ENCODE measurements at places on chromosomes 1 and 21.

DNA sequence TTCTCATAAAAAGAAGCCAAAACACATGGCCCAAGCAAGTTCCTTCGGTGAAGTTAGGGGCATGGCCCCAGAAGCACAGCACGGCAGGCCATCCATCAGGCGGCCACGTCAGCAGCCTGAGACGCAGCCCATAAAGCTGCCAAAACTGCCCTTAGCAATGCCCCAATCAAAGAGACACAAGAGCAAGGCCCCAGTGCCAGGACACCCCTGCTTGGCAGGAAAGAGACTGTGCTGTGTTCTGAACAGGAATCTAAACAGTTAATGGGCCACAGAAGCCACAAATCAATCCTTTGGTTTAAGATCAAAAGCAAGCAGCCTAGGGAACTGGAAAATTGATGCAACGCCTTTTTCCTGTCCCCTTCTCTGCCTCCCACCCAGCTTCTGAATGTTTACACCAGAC is 497.0 kb upstream of the USP24 start:
- DNase-seq = no peak

GRCh38 chr1:244460197-244460596 is 876 bp upstream of the CATSPERE start:
- no peak for DNase-seq

DNA sequence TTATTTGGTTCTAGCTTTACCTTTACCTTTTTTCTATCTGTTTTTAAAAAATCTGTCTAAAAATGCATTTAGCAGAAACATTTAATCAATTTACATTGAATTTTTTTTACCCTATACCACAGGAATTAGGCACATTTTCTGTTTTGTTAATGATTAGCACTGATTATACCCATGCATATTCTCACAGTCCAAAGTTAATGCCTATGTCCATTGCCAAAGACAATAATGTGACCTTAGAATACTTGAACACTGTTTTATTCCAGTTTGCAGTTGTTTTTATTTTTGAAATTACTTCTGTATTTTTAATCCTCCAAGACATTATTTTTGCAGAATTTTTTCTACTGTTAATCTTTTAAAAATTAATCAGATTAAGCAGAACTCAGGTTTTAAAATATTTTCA is 11.0 kb upstream of the AMY2B start:
- DNase-seq = no peak

- no peak for DNase-seq
Observed at GRCh38 chr21:16004086-16004485, 274.3 kb downstream of the USP25 start.

DNA sequence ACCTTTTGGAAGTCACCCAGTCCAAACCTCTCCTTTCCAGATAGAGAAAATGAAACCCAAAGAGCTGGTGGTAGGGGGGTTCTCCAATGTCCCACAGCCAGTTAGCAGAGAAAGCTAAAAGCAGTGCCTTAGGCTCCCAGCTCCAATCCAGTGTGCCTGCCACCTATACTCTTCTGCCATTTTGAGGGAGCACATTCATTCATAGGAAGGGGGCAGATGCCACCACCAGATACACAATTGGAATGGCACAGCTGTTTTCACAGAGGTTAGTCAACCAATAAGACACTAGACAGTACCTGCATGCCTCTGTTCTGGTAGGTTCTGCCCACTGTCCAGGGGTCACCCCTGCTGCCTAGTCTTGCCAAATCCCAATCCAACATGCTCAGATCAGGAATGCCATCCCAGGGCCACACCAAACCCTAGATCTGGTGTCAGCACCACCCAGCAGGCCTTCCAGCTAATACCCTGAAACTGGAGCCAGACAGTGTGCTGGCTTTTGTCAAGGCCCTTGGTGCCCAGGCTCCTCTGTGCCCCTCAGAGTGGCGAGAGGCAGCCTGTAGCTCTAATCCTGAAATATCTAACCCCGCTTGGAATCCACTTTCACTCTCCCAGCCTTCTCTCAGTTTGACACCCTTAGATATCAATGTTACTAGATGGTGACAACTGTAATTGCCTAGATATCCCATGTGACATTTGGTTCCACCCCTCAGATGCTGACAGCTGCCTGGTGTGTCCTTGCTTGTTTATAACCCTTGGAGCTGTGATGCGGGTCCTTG is 178.6 kb downstream of the TGFBR3 start:
- no peak for DNase-seq

DNA sequence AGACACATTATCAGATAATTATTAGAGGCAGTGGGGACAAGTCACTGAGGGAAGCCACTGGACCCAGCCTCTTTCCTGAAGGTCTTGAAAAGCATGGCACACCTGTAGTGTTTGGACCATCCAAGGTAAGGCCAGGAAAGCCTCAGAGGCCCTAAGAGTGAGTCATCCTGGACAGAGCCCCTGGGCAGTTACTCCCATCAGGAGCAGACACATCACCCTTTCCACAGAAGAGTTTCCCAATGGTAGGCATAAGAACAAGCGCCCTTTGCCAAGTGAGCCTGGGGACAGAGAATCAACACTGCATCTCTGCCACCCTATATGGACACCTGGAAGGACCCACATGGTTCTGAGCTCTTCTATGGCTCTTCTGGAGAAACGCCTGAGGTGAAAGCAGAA is 136.0 kb downstream of the PLXNA2 start:
- DNase-seq = no peak

DNA sequence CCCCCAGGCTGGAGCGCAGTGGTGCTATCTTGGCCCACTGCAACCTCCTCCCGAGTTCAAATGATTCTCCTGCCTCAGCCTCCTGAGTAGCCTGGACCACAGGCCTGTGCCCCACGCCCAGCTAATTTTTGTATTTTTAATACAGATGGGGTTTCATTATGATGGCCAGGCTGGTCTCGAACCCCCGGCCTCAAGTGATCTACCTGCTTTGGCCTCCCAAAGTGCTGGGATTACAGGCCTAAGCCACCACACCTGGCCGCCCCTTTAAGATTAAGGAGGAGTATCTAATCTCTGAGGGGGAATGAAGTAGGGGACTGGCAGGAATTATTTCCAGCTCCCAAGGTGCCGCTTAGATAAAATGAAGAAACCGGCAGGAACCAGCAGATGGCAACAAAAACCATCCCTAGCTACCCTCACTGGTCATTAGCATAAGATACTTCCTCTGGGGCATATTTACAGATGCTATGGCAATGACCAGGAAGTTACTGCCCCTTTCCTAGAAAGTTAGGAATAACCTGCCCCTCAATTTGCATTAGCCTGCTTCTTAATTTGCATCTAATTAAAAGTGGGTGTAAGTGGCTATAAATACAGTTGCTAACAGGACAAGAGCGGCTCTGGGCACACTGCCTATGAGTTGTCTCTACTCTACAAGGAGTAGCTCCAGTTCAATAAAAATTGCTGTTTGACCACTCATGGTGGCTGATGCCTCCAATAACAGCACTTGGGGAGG is 7.1 kb upstream of the NSUN4 start:
- DNase-seq = no peak

DNA sequence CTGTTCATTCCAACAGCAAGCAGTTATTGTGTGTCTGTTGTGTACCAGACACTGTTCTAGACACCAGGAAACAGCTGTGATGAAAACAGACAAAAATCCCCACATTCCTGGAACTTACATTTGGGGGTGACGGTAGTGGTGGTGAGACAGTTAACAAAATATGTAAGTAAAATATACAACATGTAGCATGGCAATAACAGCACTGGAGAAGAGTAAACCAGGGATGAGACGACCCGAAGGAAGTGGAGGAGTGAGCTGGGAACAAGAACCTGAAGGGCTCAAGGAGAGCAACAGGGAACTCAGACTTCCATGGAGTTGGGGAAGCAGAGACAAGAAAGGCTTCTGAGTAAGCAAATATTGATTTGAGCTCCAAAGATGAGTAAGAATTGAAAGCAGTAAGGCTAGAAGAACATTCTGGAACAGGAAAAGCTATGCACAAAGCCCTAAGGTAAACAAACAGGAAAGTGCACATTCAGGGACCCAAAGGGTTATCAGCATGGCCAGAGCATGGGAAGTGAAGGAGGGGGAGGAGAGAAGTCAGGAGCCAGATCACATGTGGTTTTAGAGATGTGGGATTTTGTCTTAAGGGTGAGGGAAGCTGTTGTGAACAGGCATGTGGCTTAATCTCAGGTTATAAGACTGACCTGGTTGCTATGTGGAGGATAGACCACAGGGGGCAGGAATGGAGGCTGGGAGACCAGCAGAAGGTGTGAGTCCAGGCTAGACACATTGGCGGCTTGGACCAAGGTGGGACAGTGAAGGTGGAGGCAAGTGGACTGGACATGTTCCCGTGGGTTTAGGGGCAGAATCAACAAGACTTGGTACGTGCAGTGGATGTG is 7.3 kb downstream of the CSF1 start:
- no peak for DNase-seq

DNA sequence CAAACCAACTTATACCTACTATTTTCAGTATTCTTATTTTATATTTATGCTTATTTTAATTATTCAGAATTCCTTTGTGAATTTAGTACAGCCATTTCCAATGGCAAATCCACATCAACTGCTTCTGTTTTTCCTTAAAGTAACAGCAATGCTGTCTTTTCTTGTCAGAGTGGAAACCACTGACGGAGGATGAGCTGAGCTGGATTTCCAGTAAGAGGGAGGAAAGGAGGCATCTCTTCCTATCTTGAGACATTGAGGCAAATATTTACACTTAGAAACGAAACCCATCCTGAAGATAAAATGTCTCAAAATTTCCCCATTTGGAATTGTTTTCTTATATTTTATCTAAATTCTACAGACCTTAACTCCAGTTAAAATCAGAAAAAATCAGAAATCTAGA is 66.1 kb upstream of the SLC44A3 start:
- DNase-seq = no peak

- DNase-seq = no peak
Observed at GRCh38 chr1:174028495-174028894, 6.3 kb upstream of the RC3H1 start.

GRCh38 chr1:228004856-228005462 is 1.8 kb upstream of the WNT3A start:
- DNase-seq = peak; percentile 74

DNA sequence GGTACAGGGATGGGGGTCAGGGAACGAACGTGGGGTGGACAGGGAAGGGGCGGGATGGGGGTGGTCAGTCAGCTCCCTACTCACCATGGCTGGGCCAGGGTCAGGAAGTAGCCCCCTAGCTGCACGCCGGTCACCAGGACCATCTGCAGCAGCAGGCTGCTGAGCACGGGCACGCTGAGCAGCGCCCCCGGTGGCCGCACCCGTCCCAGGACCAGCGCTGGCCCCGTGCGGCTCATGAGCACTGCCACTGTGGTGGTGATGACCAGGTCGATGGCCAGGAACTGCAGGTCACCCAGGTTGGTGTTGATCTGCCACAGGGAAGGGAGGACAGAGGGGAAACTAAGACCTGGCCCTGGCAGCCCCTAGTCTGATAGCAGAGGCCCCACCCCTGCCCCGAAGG is 6.5 kb upstream of the MFAP2 start:
- no peak for DNase-seq

- DNase-seq = no peak
Observed at GRCh38 chr1:110196917-110197765, 13.0 kb upstream of the KCNC4 start.

GRCh38 chr1:46246548-46247435 is 771 bp upstream of the RAD54L start:
- DNase-seq = peak; percentile 88

DNA sequence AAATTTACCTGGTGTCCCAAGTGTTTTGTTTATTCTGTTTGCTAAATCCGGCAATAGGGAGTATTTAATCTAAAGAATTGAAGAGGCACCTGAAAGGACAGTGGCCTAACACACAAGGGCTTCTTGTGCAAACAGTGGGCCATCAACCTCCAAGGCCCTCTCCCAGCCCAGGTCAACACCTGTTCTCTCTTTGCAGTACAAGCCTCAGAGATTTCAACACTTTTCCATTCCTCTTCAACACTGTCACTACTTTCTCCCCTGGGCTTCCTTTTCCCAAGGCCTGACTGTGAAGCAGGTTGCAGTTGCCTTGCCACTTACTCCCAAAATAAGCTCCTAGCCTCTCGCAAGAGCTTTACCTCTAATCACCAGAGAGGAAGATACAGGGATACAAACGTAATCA is 3.2 kb upstream of the SNAPIN start:
- no peak for DNase-seq

GRCh38 chr1:174157157-174157806 is 2.0 kb upstream of the RABGAP1L start:
- DNase-seq = no peak

DNA sequence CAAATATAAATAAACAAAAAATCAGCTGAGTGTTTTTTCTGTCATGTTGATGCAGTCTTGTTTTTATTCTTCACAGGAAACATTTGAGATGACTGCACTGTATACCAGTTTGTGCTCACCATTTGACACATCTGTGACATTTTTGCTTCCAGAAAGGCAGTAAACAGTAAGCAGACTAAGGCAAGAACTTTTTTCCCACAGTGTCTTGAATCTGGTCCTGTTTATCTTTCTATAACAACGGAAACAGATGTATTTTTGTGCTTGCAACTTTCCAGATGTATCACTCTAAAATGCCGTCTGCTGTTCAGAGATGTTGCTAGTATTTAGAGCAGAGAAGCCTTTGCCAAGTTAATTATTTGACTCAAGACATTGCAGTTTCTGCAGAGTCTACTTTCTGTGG is 105.5 kb downstream of the ZC3H11B start:
- no peak for DNase-seq

GRCh38 chr1:226888021-226888420 is 17.6 kb downstream of the PSEN2 start:
- no peak for DNase-seq

DNA sequence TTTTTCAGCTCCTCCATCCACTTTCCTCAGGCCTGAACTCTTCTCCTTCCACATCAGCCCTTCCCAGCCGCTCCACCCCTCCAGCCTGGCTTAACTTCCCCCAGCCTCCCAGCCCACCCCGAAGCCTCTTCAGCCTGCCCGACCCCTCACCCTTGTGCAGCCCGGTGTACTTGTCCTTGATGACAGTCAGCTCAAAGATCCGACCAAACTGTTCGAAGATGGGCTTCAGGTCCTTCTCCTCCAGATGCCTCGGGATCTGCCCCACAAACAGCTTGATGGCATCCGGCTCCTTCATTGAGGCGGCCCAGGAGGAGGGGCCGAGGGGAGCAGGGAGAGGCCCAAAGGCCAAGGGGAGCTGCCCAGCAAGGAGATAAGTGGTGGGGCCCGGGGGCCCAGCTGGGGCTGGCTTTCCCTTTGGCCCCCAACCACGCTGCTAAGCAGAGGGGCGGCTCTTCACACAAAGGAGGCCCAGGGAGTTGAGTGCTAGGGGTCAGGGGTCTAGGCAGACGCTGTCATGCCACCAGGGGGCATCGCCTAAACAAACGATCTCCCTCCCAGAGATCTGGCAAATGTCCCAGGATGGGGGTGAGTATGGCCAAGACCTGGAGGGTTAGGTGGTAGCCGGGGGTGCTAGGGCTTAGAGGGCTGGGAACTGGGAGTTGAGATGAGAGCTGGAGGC is 738 bp downstream of the CELF3 start:
- DNase-seq = no peak

DNA sequence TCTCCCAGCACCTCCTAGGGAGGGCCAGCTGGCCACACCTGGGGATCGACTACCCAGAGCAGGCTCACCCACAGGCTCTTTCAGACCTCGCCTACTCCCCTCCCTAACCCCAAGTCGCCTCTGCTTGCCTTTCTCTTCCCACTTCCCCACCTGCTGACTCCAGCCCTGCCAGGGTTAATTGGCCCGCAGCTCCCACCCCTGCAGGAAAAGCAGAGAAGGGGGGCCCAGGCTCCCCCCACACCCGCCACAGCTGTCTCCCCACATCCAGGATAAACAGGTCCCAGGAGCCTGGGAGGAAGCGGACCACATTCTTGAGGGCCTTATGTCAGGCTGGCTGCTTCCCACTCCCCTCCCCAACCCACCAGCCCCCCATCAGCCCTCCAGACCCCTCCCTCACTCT is 45.0 kb downstream of the TAS1R2 start:
- DNase-seq = no peak

- DNase-seq = no peak
Observed at GRCh38 chr1:212256369-212256768, 28.8 kb upstream of the PPP2R5A start.
